ENCODE measurements at places on chromosomes 3 and 15. TPM values are rescaled to one million over a fixed set of nuclear protein-coding genes. Genes with fewer than 3 reads are reported as not detected.

The GUCA1C gene
- total RNA-seq, result not detected

The TMIE gene
- 0.90 TPM for total RNA-seq

The GHSR gene
- total RNA-seq, result not detected

DNA sequence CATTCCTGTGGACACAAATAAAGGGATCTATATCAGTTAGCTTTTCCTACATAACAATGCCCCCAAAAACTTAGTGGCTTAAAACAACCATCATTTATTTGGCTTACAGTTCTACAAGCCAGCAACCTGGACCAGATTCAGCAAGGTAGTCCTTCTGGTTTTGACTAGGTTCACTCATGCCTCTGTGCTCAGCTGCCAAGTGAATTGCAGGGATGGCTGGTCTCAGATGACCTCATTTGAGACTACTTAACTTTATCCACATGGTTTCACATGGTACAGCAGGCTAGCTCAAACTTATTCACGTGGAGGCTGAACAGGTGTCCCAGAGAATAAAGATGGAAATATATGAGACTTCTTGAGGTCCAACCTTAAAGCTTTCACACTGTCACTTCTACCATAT is 119.3 kb upstream of the BFSP2 start:
- no peak overlapping the region for H3K4me3 ChIP-seq
- peaks cover 5% of the 10 kb centered on the region for H3K27me3 ChIP-seq
- no peak for DNase-seq
- no peaks in the 10 kb centered on the region for H3K36me3 ChIP-seq
- no peak overlapping the region for H3K27ac ChIP-seq

DNA sequence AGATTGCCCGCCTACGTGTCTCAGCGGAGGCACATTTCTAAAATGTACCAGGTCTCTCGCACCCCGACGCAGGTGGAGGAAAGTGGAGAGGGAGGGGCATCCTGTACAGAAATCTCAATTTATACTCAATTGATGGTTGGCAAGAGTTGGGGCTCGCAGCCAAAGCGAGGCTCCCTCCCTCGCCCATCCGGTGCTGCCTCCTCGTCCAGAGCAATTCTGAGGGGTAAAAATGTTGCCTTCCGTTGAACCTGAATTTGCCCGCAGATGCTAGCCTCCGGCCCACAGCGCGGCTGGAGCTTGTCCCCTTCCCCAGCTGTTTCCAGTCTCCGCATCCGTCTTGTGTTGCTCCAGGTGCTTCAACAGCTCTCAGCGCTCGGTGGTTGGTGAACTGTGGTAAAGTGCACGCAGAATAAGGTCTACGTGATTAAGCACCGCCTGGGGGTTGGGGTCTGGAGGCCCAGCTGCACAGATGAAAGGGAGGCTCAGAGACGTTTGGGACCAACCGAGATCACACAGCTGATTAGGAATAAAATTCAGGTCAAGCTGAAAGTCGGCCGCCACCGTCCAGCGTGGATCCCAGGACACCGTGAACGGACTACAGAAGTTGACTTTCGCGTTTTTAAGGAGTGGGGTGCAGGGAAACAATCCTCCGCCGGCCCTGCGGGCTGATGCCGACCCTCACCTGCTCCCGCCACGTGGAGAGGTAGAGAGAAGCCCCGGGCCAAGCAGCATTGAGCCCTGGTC is 846 bp upstream of the POLG start:
- H3K4me3 ChIP-seq, result peak overlapping the region; percentile 78
- H3K27me3 ChIP-seq, result peaks cover 2% of the 10 kb centered on the region
- DNase-seq, result peak; percentile 69
- peak overlapping the region; percentile 80 for H3K27ac ChIP-seq
- H3K4me1 ChIP-seq, result peaks cover 52% of the 10 kb centered on the region

DNA sequence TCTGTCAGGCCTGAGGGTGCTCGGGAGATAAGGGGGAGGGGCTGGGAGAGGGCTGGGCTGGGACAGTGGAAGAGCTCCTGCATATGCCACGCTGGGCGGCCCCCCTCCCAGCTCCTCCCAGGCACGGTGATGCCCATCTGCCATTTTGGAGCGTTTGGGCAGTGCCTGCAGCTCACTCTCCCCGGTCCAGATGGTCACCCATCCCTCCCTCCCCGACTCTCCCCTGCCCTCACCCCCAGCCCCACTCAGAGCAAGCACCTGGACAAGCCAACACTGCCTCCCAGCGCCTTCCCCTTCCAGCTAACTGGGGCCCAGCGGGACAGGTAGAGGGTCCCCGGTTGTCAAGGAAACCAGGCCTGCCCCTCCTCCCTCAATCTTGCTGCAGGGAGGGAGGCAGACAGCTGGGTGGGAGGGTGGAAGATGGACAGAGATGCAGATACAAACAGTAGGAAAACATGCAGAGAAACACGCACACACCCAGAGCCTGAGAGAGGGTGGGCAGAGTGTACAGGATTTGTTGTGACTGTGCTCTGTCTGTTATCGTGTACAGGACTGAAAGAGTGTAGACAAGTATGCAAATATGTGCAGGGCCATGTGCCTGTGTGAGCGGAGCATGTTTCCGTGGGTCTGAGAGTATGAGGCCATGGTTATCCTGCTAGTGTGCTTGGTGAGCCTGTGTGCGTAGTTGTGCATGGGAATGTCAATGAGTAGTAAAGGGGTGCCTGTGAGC is 17.5 kb upstream of the CORO2B start:
- H3K36me3 ChIP-seq, result no peaks in the 10 kb centered on the region
- H3K4me1 ChIP-seq, result peaks cover 14% of the 10 kb centered on the region
- no peak overlapping the region for H3K4me3 ChIP-seq
- DNase-seq, result no peak

GRCh38 chr3:136932523-136932922 is 25.3 kb upstream of the IL20RB start:
- H3K4me1 ChIP-seq, result peaks cover 64% of the 10 kb centered on the region
- H3K4me3 ChIP-seq, result no peak overlapping the region
- H3K27me3 ChIP-seq, result no peaks in the 10 kb centered on the region
- H3K27ac ChIP-seq, result peak overlapping the region; percentile 31

- H3K4me1 ChIP-seq, result peaks cover 6% of the 10 kb centered on the region
- no peaks in the 10 kb centered on the region for H3K36me3 ChIP-seq
- H3K4me3 ChIP-seq, result no peak overlapping the region
- H3K27ac ChIP-seq, result no peak overlapping the region
- no peak for DNase-seq
- H3K27me3 ChIP-seq, result no peaks in the 10 kb centered on the region
Observed at GRCh38 chr3:188567478-188568195, 413.7 kb downstream of the LPP start.

- no peaks in the 10 kb centered on the region for H3K27me3 ChIP-seq
- H3K4me1 ChIP-seq, result peaks cover 36% of the 10 kb centered on the region
- peak; percentile 93 for DNase-seq
- H3K27ac ChIP-seq, result peak within 1 kb of the TSS; percentile 87
- peak within 1 kb of the TSS; percentile 94 for H3K4me3 ChIP-seq
- H3K36me3 ChIP-seq, result peaks cover 7% of the 10 kb centered on the region
Observed at GRCh38 chr3:32106132-32106928, at the start of gene GPD1L. TSS of gene GPD1L (plus strand) at chr3:32106620. CDS start at chr3:32106712, 92 bp downstream.

DNA sequence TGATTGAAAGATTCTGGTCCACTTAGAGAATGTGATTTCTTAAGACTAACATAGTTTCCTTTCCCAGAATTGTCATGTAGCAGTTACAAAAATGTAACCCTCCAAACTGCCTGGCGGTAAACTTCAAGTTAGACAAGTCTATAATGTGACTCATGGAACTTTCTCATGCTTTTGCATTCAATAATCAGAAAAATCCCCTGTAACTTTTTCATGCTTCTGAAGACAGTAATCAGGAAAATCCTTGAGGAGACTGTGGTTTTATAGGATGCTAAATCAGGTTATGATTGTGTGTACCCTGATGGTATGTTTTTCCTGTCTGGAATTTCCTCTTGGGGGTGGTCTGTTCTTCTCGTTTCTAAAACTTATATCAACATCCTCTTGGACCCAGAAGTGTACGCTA is 74.0 kb upstream of the RARB start:
- no peak overlapping the region for H3K27ac ChIP-seq
- no peak for DNase-seq
- no peaks in the 10 kb centered on the region for H3K27me3 ChIP-seq
- H3K36me3 ChIP-seq, result no peaks in the 10 kb centered on the region

- peak overlapping the region; percentile 99 for H3K27ac ChIP-seq
- DNase-seq, result no peak
- H3K27me3 ChIP-seq, result no peaks in the 10 kb centered on the region
- H3K4me3 ChIP-seq, result peak overlapping the region; percentile 81
- H3K36me3 ChIP-seq, result peaks cover 6% of the 10 kb centered on the region
Observed at GRCh38 chr15:63834500-63835210, 907 bp upstream of the HERC1 start.

GRCh38 chr3:160279657-160280056 is 54.4 kb downstream of the C3orf80 start:
- no peaks in the 10 kb centered on the region for H3K4me1 ChIP-seq
- H3K4me3 ChIP-seq, result no peak overlapping the region
- H3K27me3 ChIP-seq, result no peaks in the 10 kb centered on the region
- DNase-seq, result no peak
- H3K27ac ChIP-seq, result no peak overlapping the region

GRCh38 chr3:102176333-102177050 is 258.3 kb upstream of the ZPLD1 start:
- peaks cover 3% of the 10 kb centered on the region for H3K4me1 ChIP-seq
- peaks cover 2% of the 10 kb centered on the region for H3K27me3 ChIP-seq
- no peak overlapping the region for H3K4me3 ChIP-seq
- H3K27ac ChIP-seq, result no peak overlapping the region
- no peaks in the 10 kb centered on the region for H3K36me3 ChIP-seq
- no peak for DNase-seq

DNA sequence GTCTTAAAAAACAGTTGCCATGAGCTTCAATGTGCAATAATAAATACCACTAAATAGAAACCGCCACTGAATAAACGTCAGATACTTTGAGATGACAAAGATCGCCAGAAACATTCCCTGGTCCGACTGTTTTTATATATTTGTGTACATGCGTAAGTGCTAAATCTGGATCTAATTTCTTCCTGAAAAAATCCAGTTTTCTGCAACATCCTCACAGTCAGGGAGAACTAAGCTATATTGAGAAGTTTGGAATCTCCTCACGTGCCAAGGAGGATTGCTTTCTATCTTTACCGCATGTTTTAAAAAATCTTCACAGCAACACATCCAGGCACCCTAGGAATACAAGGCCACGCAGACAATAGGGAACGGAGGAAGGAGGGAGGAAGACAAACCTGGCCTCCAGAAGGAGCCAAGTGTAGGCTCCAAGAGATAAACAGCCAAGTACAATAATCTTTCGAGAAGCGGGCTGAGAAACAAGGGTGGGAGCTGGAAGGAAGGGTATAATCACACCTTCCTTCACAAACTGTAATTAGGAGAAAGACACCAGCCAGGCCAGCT is 5.7 kb downstream of the VGLL4 start:
- H3K4me3 ChIP-seq, result peak overlapping the region; percentile 14
- H3K27ac ChIP-seq, result no peak overlapping the region
- H3K4me1 ChIP-seq, result peaks cover 76% of the 10 kb centered on the region
- peaks cover 37% of the 10 kb centered on the region for H3K36me3 ChIP-seq

DNA sequence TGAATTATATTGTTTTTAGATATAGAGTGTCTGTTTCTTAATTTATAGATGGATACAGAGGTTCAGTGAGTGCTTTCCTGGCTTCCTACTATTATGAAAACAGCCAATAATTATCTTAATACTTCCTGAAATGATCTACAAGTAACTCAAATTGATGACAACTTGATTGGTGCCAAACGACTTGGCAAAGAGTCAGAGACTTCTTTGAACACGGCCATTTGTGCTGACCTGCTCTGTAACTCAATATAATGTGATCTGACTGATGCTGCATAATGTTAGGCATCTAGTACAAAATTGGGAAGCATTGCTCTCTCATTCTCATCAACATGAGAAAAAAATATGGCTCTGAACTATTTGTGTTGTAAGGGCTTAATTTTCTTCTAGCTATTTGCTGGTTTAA is 193.9 kb downstream of the DIPK2A start:
- DNase-seq, result no peak
- H3K36me3 ChIP-seq, result no peaks in the 10 kb centered on the region
- H3K27me3 ChIP-seq, result peaks cover 9% of the 10 kb centered on the region

GRCh38 chr15:31482122-31482922 is 155.7 kb downstream of the KLF13 start:
- no peak for DNase-seq
- peaks cover 61% of the 10 kb centered on the region for H3K4me1 ChIP-seq
- H3K4me3 ChIP-seq, result peak overlapping the region; percentile 82
- peaks cover 60% of the 10 kb centered on the region for H3K36me3 ChIP-seq

GRCh38 chr3:114760679-114761078 is 386.4 kb downstream of the ZBTB20 start:
- H3K4me3 ChIP-seq, result no peak overlapping the region
- no peak for DNase-seq
- no peaks in the 10 kb centered on the region for H3K36me3 ChIP-seq
- no peaks in the 10 kb centered on the region for H3K27me3 ChIP-seq
- peaks cover 23% of the 10 kb centered on the region for H3K4me1 ChIP-seq

- DNase-seq, result peak; percentile 52
- H3K27me3 ChIP-seq, result no peaks in the 10 kb centered on the region
- peak overlapping the region; percentile 88 for H3K4me3 ChIP-seq
- H3K36me3 ChIP-seq, result peaks cover 32% of the 10 kb centered on the region
Observed at GRCh38 chr15:68819495-68820294, 1.0 kb downstream of the ANP32A start.

GRCh38 chr15:47412802-47413201 is 304.5 kb upstream of the SEMA6D start:
- no peaks in the 10 kb centered on the region for H3K4me1 ChIP-seq
- H3K4me3 ChIP-seq, result no peak overlapping the region
- H3K36me3 ChIP-seq, result no peaks in the 10 kb centered on the region
- H3K27me3 ChIP-seq, result peaks cover 4% of the 10 kb centered on the region
- no peak for DNase-seq

- no peaks in the 10 kb centered on the region for H3K4me1 ChIP-seq
- H3K36me3 ChIP-seq, result no peaks in the 10 kb centered on the region
Observed at GRCh38 chr3:129365296-129366136, 62.9 kb downstream of the EFCAB12 start.
